Ovary (tissue), 10 donors: ENCODE measurements at places on chromosomes 13 and 19. TPM values are rescaled to one million over a fixed set of nuclear protein-coding genes. Genes with fewer than 3 reads are reported as not detected.
A peak's percentile ranks its signal among the peaks of the same experiment; 100 is the strongest.

GRCh38 chr13:87206708-87207107, 464.5 kb upstream of the SLITRK5 start:
- no peak overlapping the region for H3K4me3 ChIP-seq
- no peaks in the 10 kb centered on the region for H3K27me3 ChIP-seq
- H3K4me1 ChIP-seq = no peaks in the 10 kb centered on the region

- H3K27me3 ChIP-seq = no peaks in the 10 kb centered on the region
- no peak overlapping the region for H3K4me3 ChIP-seq
- peaks cover 11% of the 10 kb centered on the region for H3K4me1 ChIP-seq
- H3K36me3 ChIP-seq = no peaks in the 10 kb centered on the region
These were observed 32.5 kb downstream of the CERS4 start for GRCh38 chr19:8241646-8242045.

The TGDS gene
- 11.9 TPM for total RNA-seq

The HSPB6 gene
- 44.9 TPM for total RNA-seq

DNA sequence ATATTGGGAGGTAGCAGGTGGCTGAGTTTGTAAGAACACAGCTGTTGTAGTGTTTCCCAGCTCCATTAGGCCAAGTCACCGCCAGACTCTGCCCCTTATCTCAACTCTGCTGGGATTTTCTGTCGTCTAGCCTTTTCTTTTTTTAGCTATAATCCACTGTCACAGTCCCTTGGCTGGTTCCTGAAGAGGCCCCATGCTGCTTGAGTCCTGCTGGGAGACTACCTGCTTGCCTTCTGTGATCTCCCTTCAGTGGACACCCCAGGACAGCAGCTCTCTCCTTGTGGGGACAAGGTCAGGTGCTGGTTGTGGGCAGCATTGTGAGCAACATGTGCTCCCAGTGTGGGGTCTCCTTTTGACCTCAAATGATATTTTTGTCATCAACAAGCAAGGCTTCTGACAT, 195.0 kb upstream of the ATXN8OS start:
- no peak overlapping the region for H3K4me3 ChIP-seq
- no peak for DNase-seq
- H3K36me3 ChIP-seq = no peaks in the 10 kb centered on the region
- H3K27ac ChIP-seq = no peak overlapping the region
- H3K4me1 ChIP-seq = no peaks in the 10 kb centered on the region
- no peaks in the 10 kb centered on the region for H3K27me3 ChIP-seq

- no peak for DNase-seq
- no peak overlapping the region for H3K27ac ChIP-seq
- H3K4me3 ChIP-seq = no peak overlapping the region
- no peaks in the 10 kb centered on the region for H3K27me3 ChIP-seq
- no peaks in the 10 kb centered on the region for H3K4me1 ChIP-seq
These were observed 8.3 kb upstream of the OXGR1 start for GRCh38 chr13:97002581-97002980.

DNA sequence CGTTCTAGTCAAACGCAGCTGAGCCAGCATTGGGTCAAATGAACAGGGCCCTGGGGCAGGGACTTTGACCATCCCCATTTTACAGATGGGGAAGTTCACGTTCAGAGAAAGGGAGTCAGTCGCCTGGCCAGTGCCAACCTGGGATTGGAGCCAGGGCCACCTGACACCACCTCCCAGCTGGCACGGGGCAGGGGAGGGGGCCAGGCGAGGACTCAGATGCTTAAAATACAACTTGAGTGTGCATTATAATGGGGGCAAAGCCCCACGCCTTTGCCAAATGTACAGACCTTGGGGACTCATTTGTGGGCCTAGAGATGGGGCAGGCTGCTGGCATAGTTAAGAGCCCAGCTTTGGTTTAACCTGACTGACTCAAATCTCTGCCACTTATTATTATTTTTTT, 14.6 kb downstream of the PRR12 start:
- no peak overlapping the region for H3K4me3 ChIP-seq
- H3K27ac ChIP-seq = no peak overlapping the region
- no peaks in the 10 kb centered on the region for H3K4me1 ChIP-seq
- no peaks in the 10 kb centered on the region for H3K36me3 ChIP-seq

The ISYNA1 gene
- 250 TPM for total RNA-seq

DNA sequence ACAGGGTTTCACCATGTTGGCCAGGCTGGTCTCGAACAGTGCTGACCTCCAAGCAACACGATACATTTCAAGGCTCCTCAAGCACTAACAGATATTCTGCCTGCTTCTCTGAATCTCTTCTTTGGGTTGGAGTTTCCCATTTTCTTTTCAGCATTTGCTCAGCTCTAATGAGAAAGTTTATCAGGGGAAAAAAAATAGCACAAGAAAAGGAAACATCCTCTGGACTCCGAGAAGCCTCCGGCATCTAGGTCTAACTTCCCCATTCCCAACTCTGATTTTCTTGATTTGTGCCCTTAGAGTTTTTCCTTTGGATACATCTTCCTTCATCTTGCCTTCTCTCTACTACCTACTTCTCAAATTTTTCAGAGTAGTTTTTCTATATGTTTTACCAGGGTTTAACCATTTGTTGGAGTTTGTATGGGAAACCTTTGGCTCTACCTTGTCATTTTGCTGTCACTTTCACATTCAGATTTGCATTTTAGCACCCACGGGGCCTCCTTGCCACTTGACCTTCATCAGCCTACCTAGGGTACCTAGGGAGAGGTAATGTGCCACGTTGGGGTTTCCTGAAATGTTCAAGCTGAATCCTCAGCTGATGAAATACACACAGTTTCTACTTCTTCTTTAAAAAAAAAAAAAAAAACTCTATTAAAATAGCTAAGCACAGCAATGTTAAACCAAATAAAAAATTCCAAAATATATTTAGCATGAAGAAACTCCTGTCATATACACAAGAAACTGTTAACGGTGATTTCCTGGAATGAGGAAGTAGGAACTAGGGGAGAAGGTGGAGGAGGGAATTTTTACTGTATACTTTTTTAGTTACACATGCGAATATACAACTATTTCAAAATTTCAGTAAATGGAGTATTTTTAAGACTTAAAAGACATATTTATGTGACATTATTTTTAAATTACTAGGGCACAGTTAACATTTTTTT, 5.1 kb upstream of the USP12 start:
- H3K27ac ChIP-seq = no peak overlapping the region
- H3K36me3 ChIP-seq = no peaks in the 10 kb centered on the region
- no peaks in the 10 kb centered on the region for H3K27me3 ChIP-seq
- no peaks in the 10 kb centered on the region for H3K4me1 ChIP-seq
- DNase-seq = no peak

DNA sequence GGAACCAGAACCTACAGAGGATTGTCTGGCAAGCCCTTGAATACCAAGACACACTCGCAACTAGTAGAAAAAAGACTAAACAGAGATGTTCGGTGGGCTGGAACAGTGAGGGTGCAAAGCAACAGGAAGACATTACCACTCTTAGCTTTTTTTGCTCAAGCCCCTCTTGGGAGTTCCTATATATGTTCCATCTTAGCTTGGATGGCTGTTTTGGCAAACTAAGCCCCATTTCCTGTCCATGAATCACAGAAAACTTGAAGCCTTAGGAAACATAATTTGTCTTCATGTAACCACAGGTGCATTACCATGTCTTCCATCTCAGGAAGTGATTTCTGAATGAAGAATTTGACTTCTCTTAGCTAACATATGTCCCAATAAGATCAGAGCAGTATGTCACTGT, 446.3 kb downstream of the OLFM4 start:
- H3K4me1 ChIP-seq = no peaks in the 10 kb centered on the region
- H3K27me3 ChIP-seq = no peaks in the 10 kb centered on the region
- no peak overlapping the region for H3K4me3 ChIP-seq
- H3K27ac ChIP-seq = no peak overlapping the region

DNA sequence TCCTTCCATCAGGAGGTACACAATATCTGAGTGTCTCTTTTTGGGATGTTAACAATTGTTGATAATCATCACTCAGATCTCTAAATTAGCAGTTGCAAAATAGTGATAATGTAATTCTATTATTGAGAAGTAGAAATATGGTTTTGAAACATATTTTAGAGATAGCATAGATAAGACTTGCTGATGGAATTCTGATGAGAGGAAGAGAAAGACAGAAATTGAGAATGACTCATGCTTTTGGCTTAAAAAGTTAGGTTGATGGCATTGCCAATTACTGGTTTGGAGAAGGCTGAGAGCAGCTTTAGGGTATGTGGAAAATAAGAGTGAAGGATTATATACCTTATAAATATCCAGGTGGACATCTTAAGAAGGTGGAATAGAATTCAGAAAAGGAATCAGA, 106.4 kb upstream of the EDNRB start:
- no peaks in the 10 kb centered on the region for H3K36me3 ChIP-seq
- H3K27ac ChIP-seq = no peak overlapping the region
- DNase-seq = no peak
- H3K4me3 ChIP-seq = no peak overlapping the region
- no peaks in the 10 kb centered on the region for H3K4me1 ChIP-seq

DNA sequence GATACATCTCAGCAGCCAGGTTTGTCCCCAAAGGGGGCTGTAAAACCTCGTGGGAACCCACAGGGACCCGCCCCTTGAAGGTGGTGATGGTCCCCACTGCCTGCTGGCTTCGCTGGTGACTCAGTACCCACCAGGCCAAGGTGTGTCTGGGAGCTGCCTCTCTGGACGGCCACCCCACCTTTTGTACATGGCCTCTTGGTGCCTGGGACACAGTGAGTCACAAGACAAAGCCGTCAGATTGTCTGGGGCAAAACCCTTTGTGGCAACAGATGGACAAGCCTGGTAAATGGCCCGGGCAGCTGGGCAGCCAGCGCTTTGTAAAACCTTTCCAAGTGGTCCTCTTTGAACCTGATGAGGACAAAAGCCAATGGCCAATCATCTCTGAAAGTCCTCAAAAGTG, 27.9 kb upstream of the KLF2 start:
- no peak overlapping the region for H3K27ac ChIP-seq
- no peak overlapping the region for H3K4me3 ChIP-seq
- no peaks in the 10 kb centered on the region for H3K36me3 ChIP-seq

The ZNF256 gene
- 13.1 TPM for total RNA-seq

DNA sequence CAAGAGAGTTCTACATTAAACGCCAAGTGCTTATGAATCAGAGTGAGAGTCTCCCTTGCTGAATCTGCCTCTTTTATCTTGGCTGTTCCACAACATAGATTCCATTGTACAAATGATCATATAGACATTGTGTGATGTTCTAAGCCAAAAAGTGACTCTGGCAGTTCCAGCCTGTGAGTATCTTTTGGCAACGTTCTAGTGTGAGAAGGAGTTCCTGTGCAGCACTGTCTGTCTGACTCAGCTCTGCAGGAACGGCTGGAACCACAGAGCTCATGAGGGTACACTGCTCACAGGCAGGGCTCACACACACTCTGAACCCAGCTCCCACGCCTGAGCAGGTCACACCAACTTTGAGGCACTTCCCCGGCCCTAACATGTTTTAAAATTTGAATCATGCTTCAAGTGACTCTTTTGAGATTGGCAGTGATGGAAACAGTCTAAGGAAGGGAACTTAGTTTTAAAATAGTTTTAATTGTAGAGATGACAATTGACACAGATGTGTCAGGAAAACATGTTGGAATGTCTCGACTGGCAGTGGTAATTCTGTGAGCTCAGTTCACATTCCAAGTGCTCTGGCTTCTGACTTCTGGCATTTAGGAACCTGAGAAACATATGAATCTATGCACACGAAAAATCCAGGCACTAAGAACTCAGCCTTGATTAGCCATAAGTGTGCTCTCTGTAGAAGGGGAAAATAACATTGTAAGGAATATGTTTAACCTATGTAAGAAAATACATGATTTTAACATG, 272.0 kb downstream of the UQCRFS1 start:
- DNase-seq = no peak
- H3K27ac ChIP-seq = no peak overlapping the region

DNA sequence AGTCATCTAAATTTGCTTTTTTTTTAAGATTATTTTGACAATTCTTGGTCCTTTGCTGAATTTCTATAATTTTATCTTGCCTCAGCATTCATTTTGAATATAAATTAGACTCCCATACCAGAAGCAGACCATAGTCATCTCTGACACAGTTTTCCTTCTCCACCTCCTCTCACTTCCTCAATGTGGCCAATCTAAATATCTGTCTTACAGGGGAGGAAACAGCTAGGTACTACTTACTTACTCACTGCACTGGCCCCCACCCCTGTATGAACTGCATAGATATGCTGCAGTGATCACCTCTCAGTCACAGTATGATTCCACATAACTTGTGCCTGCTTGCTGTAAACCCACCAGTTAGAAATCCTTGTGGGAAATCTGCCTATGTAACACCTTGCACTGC, 665.6 kb downstream of the FGF9 start:
- no peaks in the 10 kb centered on the region for H3K36me3 ChIP-seq
- no peaks in the 10 kb centered on the region for H3K27me3 ChIP-seq
- no peaks in the 10 kb centered on the region for H3K4me1 ChIP-seq
- no peak for DNase-seq

DNA sequence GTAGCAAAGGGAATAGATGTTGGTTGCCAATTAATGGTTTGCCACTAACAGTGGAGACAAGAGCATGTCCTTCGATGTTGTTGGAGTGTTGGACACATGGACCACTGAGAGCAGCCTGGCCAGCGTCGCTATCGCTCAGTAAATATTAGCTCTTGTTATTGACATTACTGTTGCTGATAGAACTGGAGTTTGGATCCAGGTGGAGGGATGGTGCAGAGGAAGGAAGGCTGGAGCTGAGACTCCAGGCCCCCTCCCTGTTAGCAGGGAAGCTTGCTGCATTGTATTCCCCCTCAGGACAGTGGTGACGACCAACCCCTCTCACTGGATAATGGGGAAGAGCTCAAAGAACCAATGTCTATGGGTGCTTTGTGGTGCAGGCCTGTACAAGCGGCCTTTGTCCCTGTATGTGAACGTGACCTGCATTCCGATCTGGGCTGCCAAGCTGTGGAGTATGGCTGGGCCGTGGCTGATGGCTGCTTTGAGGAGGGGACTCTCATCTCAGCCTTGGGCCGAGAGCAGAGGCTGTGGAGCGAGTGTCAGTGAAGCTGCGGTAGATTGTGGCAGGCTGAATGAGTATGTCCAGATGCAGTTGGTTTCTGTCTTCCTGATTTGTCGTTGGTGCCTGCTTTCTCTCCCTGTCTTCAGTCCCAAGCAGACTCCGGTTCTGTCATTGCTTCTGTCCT, 7.0 kb downstream of the CLASRP start:
- no peaks in the 10 kb centered on the region for H3K36me3 ChIP-seq
- H3K4me1 ChIP-seq = no peaks in the 10 kb centered on the region
- no peak for DNase-seq
- no peaks in the 10 kb centered on the region for H3K27me3 ChIP-seq
- no peak overlapping the region for H3K4me3 ChIP-seq

The CPAMD8 gene
- 8.0 TPM for total RNA-seq

- no peak overlapping the region for H3K4me3 ChIP-seq
- no peaks in the 10 kb centered on the region for H3K27me3 ChIP-seq
- no peak for DNase-seq
- no peaks in the 10 kb centered on the region for H3K4me1 ChIP-seq
- H3K27ac ChIP-seq = no peak overlapping the region
These were observed 23.2 kb upstream of the DCUN1D2 start for GRCh38 chr13:113513761-113514160.

GRCh38 chr19:10009714-10010224, 535 bp downstream of the COL5A3 start:
- H3K27ac ChIP-seq = no peak overlapping the region
- H3K36me3 ChIP-seq = no peaks in the 10 kb centered on the region
- H3K4me1 ChIP-seq = peaks cover 13% of the 10 kb centered on the region
- DNase-seq = no peak
- H3K27me3 ChIP-seq = no peaks in the 10 kb centered on the region
- H3K4me3 ChIP-seq = peak overlapping the region; percentile 28

- DNase-seq = no peak
- no peaks in the 10 kb centered on the region for H3K27me3 ChIP-seq
- H3K36me3 ChIP-seq = no peaks in the 10 kb centered on the region
- no peaks in the 10 kb centered on the region for H3K4me1 ChIP-seq
These were observed 300.7 kb downstream of the DCT start for GRCh38 chr13:94178625-94179244.

The CYP4F2 gene
- total RNA-seq = not detected
